Pancreas (tissue), 10 donors: ENCODE measurements at places on chromosomes 7 and 10. TPM values are rescaled to one million over a fixed set of nuclear protein-coding genes. Genes with fewer than 3 reads are reported as not detected.

DNA sequence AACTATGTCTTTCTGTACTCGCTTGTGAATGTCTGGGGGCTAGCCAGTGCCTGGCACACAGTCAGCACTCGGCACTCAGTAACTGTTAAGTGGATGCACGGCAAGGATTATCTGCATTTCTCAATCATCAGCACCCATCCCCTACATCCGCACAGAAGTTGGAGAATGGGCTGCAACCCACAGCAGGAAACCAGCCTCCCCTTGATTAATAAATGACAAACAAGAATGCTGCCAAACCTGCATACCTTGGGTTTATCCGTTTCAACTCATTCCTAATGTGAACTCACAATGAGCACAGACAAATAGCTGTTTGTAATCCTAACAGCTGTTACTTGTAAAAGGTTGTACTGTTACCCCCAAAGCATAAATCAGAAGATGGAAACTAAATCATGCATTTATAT is 28.9 kb downstream of the PPP1R3C start:
- DNase-seq, result no peak

DNA sequence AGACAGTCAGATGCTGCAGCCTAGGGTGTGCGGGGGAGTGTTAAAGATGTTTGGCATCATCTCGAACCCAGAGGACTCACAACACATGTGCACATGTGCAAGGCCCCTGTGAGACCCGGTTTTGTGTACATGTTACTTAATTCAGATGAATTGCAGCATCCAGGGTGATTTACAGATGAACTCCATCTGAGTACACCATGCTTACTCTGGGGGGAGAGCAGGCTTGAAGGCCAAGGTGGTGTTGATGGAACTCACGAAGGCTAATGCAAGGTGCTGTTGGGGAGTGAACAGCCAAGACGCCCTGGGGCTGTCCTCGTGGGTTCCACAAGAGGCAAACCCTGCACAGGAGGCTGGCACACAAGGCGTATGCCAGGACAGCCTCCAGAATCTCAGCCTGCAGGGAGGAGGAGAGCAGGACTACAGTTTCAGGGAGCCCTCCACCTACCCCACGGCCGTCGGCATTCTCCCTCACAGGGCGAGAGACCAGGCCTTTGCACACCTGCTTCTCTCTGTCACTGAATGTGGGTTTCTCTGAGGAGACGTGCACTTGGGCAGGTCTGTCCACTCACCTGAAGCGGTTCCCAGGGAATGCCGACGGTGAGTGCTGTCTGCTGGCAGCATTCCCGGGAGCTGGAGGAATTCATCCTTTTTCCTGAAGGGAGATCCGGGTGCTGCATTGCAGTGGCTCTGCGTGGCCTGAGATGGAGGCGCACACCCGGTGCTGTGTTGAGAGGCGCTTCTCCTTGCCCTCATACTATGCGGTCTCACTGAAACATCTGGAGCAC is 178.5 kb upstream of the RNF32 start:
- DNase-seq, result no peak

GRCh38 chr7:96832092-96832662 is 122.5 kb upstream of the SEM1 start:
- DNase-seq, result no peak

DNA sequence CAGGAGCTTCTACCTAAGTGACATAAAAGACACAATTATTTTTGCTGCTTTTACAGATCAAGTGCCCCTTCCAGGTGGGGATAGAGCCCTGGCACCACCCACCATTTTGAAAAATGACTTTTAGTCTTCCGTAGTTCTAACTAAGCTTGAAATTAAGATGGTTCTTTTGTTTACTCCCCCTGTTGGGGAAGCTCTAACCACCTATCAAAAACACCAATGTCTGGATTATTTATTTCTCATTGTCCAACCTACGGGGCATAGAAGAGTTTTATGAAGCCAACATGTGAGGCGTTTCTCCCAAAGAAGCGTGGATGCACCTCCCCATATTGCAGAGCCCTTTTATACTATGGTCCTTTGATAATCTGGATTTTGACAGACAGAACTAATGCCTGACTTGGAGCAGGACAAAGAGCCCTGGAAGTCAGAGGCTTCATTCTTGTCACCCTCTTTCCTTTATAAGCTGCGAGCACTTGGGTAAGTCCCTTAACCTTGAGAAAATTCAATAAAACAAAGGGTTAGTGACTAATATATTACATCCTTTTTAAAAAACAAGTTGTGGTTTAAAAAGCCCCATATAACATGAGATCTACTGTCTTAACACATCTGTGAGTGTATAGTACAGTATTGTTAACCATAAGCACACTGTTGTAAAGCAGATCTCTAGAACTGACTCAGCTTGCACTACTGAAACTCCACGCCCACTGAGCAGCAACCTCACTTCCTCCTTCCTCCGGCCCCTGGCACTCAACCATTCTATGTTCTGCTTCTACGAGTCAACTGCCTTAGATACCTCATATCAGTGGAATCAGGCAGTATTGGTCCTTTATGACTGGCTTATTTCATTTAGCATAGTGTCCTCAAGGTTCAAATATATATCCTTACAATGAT is 67.5 kb downstream of the ATXN7L1 start:
- no peak for DNase-seq

DNA sequence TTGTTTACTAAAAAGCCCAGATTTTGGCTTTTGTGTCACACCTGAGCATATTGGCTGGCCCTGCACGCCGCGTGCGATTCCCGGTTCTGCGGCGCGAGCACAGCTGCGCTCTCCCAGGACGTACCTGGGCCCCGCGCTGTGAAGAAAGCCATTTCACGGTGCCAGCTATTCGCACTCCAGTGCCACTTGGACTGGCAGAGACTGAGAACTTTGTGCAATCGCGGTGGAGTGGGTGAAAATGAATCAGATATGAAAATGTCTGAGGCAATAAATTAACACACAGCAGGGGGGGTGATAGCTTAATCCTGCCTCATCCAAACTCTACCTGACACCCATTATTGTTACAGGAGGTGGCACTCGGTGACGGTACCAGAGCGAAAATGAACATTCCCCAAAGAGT is 330.1 kb upstream of the MGMT start:
- no peak for DNase-seq

GRCh38 chr7:23864973-23865372 is 155.0 kb downstream of the STK31 start:
- no peak for DNase-seq

- no peak for DNase-seq
These were observed 28.4 kb downstream of the HERC4 start for GRCh38 chr10:68046642-68047041.

GRCh38 chr10:48603421-48604038 is 1.3 kb downstream of the ARHGAP22 start:
- no peak for DNase-seq

DNA sequence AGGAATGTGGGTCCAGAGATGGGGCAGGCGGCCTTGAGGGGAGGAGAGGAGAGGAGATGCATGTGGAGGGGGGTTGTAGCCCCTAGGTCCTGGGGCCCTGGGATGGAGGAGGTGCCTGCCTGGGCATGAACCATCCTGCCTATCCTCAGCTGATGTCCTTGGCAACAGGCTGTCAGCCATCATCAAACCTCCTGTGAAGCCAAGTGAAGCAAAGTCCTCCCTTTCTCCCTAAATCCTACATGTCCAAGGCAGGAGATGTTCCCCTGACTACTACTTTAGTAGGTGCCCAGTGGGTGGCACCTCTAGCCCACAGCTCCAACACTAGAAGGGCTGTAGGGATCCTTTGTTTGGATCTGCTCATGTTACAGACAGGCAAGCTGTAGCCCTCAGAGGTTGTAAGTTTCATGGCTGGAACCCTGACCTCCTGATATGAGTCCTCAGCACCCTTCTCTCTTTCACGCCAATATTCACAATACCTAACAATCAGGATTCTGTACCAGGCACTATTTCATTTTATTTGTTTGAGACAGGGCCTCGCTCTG is 66.6 kb upstream of the SYPL1 start:
- DNase-seq, result no peak

GRCh38 chr7:74180866-74181265 is 6.7 kb downstream of the EIF4H start:
- DNase-seq, result no peak

GRCh38 chr10:3895045-3895631 is 110.1 kb upstream of the KLF6 start:
- no peak for DNase-seq

GRCh38 chr10:35541720-35542119 is 63.4 kb upstream of the GJD4 start:
- no peak for DNase-seq

DNA sequence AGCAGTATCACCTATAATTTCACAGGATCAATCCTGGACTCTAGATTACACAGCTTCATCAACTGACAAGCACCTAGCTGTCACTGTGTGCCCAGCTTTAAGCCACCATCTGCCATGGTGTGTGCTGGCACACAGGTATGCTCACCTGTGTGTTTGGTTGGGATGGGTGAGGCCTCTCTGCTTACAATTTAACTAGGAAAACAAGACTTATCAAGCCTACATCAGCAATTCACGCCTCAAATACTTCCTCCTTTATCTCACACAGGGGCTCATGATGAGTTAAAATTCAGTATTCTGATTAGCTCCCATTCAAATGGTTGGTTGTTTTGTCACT is 608.2 kb downstream of the PARD3 start:
- DNase-seq, result no peak

DNA sequence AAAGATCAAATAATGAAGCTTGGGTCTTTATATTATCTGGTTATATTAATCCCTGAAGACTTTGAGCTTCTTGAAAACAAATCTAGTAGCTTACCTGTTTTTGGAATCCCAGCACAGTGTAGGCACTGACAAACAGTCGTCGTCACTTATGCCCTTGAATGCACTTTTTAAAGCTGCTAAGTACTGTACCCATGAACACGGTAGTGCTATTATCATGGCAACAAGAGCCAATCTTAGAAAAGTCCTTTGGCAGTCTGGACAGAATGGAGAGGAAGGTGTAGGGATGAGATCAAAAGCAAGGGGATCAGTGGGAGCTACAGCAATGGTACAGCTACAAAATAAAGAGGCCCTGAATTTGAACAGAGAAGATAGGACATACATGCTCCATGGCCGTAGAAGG is 9.4 kb downstream of the SLC25A13 start:
- no peak for DNase-seq

GRCh38 chr7:77989981-77990566 is 191.5 kb downstream of the PHTF2 start:
- DNase-seq, result no peak

DNA sequence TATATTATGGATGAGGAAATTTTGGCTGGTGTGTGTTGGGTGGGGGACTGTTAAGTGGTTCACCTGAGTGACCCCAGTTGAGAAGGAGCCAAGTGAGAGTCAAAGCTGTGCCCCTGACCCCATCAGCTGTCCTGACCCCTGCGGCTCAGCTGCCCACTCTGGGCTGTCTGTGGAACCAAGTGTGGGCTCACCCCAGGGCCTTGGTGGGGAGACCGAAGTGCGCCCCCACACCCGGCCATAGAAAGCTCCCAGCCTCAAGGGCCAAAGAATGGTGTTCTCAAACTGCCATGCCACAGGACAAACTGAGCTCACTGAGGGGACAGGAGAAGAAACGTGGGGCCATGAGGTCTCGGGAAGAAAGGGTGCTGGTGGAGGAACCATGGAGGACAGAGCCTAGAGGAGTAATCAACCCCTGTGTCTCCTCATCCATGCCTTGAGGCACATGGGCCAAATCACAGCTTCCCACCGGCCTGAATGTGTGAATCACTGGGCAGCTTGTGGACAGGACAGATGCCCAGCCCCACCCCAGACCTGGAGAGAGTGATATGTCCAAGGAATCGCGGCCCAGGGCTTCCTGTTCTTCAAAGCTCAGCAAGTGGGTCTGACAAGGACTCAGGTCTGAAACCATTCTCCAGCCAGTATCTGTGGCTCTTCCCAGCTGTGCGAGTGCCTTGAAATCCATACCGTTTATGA is 86.2 kb upstream of the CACUL1 start:
- DNase-seq, result no peak

DNA sequence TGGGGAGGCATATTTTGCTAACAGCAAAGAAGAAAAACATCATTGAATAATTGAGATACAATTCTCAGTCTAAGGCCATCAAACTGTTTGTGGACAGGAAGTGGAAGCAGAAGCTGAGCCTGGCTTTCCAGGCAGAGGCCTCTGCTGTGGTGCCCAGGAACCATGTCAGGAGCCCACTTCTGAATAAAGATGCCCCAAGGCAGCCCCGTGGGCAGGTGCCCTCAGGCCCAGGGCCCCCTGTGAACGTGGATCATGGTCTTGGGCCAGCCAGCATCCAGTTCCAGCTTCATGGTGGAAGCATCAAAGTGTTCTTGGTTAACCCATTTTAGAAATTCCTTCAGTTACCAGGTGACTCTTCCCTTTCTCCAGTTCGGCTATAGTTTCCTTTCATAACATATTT is 346.8 kb downstream of the PTPRN2 start:
- no peak for DNase-seq

GRCh38 chr7:86643561-86644281 is at the start of gene GRM3:
GRM3 (plus strand) TSS chr7:86643909; CDS start chr7:86765146, 121,237 bp downstream.
- DNase-seq, result no peak

DNA sequence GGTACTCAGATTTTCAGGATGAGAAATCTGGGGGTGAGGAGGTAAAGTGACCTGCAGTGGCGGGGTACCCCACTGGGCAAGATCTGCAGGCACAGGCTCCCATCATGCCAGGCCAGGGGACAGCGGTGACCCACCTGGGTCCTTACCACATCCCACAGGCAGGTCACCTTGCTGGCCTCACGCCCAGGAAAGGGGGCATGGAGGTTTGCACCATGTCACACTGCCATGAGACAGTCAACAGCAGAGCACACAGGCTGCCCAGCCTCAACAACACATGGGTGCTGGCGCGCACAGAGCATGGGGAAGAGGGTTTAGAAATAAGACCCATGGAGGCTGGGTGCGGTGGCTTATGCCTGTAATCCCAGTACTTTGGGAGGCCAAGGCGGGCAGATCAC is 914 bp downstream of the PKD1L1 start:
- DNase-seq, result no peak

- DNase-seq, result no peak
These were observed 25.2 kb downstream of the RELN start for GRCh38 chr7:103964269-103964668.

DNA sequence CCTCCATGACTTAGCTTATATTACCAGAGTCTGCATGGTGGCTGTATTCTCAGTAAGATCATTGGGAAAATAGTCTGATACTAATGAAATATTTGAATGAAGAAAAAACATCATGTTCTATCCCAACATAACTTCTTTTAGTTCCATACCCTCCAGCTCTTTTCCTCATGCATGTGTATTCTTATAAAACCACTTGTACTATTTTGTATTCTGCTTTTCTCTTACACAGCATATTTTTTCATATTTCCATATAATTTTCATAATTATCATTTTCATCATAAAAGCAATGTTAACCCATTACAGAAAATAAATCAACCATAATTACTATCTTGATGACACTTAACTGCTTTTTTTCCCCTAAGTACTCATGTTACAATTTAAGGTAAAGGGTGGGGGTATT is 371.2 kb upstream of the LRGUK start:
- DNase-seq, result no peak

- DNase-seq, result no peak
These were observed 137.0 kb downstream of the PTPRN2 start for GRCh38 chr7:158450476-158451124.

GRCh38 chr10:107163076-107163855 is 1.2 kb downstream of the SORCS1 start:
- DNase-seq, result no peak

UBE2H gene
- 27.7 TPM for polyA plus RNA-seq

ALOX5 gene
- 44.3 TPM for polyA plus RNA-seq

ZNF736 gene
- polyA plus RNA-seq, result 3.3 TPM

NUB1 gene
- 23.6 TPM for polyA plus RNA-seq

ANKRD7 gene
- polyA plus RNA-seq, result 0.42 TPM

ACBD7 gene
- polyA plus RNA-seq, result not detected

HTR7 gene
- not detected for polyA plus RNA-seq

STK31 gene
- 1.2 TPM for polyA plus RNA-seq

HTR5A gene
- polyA plus RNA-seq, result not detected

RRP12 gene
- polyA plus RNA-seq, result 36.4 TPM

PRKCQ gene
- 1.6 TPM for polyA plus RNA-seq

SLC25A40 gene
- polyA plus RNA-seq, result 6.4 TPM
